Upper lobe of right lung (tissue), 1 donor: ENCODE measurements at places on chromosomes 6 and 20. TPM values are rescaled to one million over a fixed set of nuclear protein-coding genes. Genes with fewer than 3 reads are reported as not detected.

DNA sequence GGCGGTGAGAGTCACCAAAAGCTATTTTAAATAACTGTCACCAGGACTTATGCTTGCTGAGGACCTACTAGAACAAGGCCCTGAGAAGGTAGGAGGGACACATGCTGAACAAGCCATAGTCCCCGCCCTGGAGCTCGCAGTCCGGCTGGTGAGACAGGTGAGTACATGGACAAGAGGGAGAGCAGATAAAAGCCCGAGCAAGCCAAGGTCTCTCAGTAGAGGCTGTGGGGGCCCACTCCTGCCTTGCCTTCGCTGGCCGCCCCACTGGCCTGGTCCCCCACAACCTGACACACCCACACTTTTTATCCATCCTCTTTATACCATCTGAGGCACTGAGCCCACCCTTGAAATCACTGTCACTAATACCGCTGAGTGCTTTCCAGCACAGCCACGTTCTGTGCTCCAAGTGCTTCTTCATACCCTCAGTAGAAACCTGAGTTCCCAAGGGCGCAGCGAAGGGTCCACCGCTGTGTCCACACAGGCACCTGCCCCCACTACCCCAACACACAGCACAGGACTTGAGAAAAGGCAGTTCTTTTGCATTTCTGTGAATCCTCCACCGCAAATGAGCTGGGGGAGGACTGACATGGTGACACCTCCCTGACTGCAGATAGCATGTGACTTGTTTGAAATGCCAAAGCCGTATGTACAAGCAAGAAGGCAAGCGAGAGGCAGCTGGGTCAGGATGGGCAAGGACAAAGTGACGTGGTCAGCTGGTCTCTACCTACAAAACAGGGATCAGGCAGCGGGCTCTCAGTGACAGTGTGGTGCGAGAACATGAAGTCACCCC lies 12.1 kb downstream of the DDRGK1 start:
- H3K4me3 ChIP-seq: no peak overlapping the region
- no peak overlapping the region for H3K27ac ChIP-seq
- H3K27me3 ChIP-seq: no peaks in the 10 kb centered on the region

- no peak overlapping the region for H3K27ac ChIP-seq
- no peak for DNase-seq
- H3K27me3 ChIP-seq: no peaks in the 10 kb centered on the region
- H3K4me1 ChIP-seq: no peaks in the 10 kb centered on the region
- H3K36me3 ChIP-seq: no peaks in the 10 kb centered on the region
These were observed 347.6 kb upstream of the MMS22L start for GRCh38 chr6:97630604-97631003.

DNA sequence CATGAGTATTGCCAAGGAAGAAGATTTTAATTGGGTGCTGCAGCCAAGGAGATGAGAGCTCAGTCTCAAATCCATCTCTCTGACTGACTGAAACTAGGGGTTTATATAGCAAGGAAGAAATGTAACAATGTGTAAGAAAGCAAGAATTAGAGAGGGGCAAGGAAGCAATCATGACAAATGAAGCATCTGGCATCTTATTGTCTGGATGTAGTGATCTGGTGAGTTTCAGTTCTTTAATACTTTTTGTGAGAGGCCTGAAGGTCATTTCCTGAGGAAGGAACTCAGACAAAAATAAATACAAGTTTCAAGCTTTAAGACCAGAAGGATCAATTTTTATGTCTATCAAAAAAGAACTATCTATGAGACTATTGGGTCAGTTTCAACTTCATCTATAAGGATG lies 64.2 kb downstream of the HTR1E start:
- no peak for DNase-seq
- no peak overlapping the region for H3K4me3 ChIP-seq
- no peaks in the 10 kb centered on the region for H3K27me3 ChIP-seq
- H3K36me3 ChIP-seq: no peaks in the 10 kb centered on the region
- H3K27ac ChIP-seq: no peak overlapping the region

GRCh38 chr6:6455272-6455671 lies 133.2 kb upstream of the LY86 start:
- no peak for DNase-seq
- no peak overlapping the region for H3K4me3 ChIP-seq
- no peak overlapping the region for H3K27ac ChIP-seq

DNA sequence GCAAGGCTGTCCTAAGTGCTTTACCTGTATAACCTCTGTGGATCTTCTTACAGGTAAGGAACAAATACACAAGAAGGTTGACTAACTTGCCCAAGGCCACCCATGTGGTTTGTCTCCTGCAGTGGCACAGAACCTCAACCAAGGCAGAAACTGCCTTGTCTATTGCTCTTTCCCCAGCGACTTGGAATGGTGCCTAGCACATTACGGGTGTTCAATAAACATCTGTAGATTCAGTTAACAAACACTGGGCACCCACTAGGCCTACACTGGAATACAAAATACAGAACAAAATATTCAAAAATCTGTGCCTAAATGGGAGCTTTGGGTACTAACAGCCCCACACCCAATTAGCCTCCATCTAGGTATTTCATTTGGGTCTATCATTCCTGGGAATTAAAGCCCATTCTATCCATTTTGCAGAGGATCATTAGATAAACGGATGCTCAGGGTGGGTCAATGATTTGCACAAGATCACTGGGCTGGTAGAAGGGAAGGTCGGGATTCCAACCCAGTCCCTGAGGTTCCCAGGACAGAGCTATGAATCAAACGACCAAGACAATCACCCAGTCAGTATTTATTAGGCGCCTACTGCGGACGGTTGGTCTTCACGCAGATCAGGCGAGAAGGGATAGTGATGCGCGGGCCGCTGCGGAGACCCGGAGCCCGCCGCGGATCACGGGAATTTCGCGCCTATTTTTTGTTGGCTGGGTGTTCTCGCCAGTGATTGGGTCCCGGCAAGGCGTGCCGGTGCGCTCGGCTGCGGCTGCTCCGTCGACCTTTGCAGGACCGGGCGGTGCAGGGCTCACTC lies at the start of gene STK35:
Gene STK35 (plus strand): TSS at position 771 of the 808 bp plus-strand sequence. CDS start 55 bp downstream, outside the sequence.
- DNase-seq: no peak
- peak within 1 kb of the TSS; percentile 88 for H3K4me3 ChIP-seq
- peaks cover 27% of the 10 kb centered on the region for H3K4me1 ChIP-seq
- peak within 1 kb of the TSS; percentile 100 for H3K27ac ChIP-seq
- no peaks in the 10 kb centered on the region for H3K36me3 ChIP-seq
- peaks cover under 1% of the 10 kb centered on the region for H3K27me3 ChIP-seq

- H3K4me3 ChIP-seq: no peak overlapping the region
- no peak for DNase-seq
- H3K4me1 ChIP-seq: no peaks in the 10 kb centered on the region
- H3K27me3 ChIP-seq: no peaks in the 10 kb centered on the region
- H3K27ac ChIP-seq: no peak overlapping the region
- no peaks in the 10 kb centered on the region for H3K36me3 ChIP-seq
These were observed 7.6 kb downstream of the CD93 start for GRCh38 chr20:23078351-23079015.

- no peaks in the 10 kb centered on the region for H3K4me1 ChIP-seq
- no peak overlapping the region for H3K27ac ChIP-seq
- H3K36me3 ChIP-seq: no peaks in the 10 kb centered on the region
- H3K4me3 ChIP-seq: no peak overlapping the region
- DNase-seq: no peak
- no peaks in the 10 kb centered on the region for H3K27me3 ChIP-seq
These were observed 14.2 kb downstream of the PLN start for GRCh38 chr6:118562248-118562647.

GRCh38 chr20:4320291-4320690 lies 304.9 kb upstream of the RNF24 start:
- no peaks in the 10 kb centered on the region for H3K36me3 ChIP-seq
- no peaks in the 10 kb centered on the region for H3K4me1 ChIP-seq
- no peak overlapping the region for H3K4me3 ChIP-seq
- no peak for DNase-seq
- no peak overlapping the region for H3K27ac ChIP-seq
- H3K27me3 ChIP-seq: no peaks in the 10 kb centered on the region

DNA sequence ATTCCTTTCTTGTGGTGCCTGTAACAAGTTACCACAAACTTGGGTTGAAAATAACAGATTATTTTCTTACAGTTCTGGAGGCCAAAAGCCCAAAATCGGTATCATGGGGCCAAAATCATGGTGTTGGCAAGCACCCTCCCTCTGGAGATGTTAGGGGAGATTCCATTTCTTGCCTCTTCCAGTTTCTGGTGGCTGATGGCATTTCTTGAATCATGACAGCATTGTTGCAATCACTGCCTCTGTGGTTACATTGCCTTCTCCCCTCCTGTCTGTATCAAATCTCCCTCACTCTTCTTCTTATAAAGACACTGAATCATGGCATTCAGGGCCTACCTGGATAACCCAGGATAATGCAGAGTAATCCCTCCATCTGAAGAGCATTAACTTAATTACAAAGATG lies 17.9 kb upstream of the TENT5A start:
- H3K4me3 ChIP-seq: no peak overlapping the region
- peaks cover 20% of the 10 kb centered on the region for H3K4me1 ChIP-seq

GRCh38 chr6:30828027-30828962 lies 56.0 kb upstream of the DDR1 start:
- DNase-seq: peak; percentile 88
- peaks cover 10% of the 10 kb centered on the region for H3K4me1 ChIP-seq
- peak overlapping the region; percentile 69 for H3K27ac ChIP-seq
- H3K36me3 ChIP-seq: no peaks in the 10 kb centered on the region

GRCh38 chr6:124967444-124967843 lies 5.2 kb downstream of the RNF217 start:
- H3K4me3 ChIP-seq: peak overlapping the region; percentile 3
- H3K27ac ChIP-seq: no peak overlapping the region
- peaks cover 15% of the 10 kb centered on the region for H3K36me3 ChIP-seq
- no peaks in the 10 kb centered on the region for H3K27me3 ChIP-seq
- no peak for DNase-seq
- peaks cover 32% of the 10 kb centered on the region for H3K4me1 ChIP-seq

DNA sequence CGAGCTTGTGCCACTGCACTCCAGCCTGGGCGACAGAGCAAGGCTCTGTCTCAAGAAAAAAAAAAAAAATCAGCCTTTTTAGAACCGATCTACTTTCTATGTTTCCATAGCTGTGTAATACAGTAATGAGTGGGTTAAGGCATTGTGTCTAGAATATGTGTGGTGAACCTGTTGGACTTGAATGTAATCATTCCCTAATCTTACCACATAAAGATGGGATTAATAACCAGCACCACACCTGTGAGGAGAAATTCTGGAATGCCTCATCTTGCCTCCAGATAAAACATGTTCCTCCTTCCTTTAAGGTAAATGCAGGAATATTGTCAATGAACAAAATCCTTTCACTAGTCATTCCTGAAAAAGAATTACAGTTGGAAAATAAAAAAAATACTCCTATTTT lies 43.7 kb downstream of the MAPK14 start:
- no peak overlapping the region for H3K27ac ChIP-seq
- H3K36me3 ChIP-seq: peaks cover 9% of the 10 kb centered on the region
- no peak for DNase-seq
- H3K27me3 ChIP-seq: no peaks in the 10 kb centered on the region
- peaks cover 18% of the 10 kb centered on the region for H3K4me1 ChIP-seq

- no peaks in the 10 kb centered on the region for H3K4me1 ChIP-seq
- H3K36me3 ChIP-seq: no peaks in the 10 kb centered on the region
These were observed 71.3 kb upstream of the STXBP5 start for GRCh38 chr6:147132889-147133288.

DNA sequence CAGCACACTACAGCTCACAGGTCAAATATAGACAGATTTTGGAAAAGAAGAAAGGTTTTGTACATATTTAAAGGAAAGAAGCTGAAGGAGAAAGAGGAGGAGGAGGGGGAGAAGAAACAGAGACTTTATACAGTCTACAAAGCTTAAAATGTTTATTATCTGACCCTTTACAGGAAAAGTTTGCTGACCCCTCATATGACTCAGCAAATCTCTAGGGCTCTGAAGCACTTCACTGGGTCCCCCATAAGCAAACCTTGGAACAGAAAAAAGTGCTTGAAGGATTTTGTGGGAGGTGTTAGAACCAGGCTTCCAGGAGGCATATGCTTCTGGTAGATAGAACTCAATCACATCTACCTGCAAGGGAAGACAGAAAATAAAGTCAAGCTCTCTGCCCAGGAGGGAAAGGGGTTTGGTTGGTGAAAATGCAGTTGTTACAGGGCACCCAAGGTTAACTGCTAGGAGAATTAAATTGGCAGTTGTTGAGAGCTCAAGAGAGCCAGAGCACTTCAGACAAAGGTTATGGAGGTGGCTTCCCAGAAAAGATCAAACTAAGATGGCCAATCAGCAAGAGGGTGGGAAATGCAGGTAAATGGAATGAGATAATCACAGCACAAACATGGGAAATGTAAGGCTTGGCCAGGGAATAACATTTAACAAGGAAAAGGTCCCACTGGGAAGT lies 207.4 kb upstream of the SGK1 start:
- no peak overlapping the region for H3K27ac ChIP-seq
- H3K4me1 ChIP-seq: peaks cover 12% of the 10 kb centered on the region
- H3K27me3 ChIP-seq: no peaks in the 10 kb centered on the region

DNA sequence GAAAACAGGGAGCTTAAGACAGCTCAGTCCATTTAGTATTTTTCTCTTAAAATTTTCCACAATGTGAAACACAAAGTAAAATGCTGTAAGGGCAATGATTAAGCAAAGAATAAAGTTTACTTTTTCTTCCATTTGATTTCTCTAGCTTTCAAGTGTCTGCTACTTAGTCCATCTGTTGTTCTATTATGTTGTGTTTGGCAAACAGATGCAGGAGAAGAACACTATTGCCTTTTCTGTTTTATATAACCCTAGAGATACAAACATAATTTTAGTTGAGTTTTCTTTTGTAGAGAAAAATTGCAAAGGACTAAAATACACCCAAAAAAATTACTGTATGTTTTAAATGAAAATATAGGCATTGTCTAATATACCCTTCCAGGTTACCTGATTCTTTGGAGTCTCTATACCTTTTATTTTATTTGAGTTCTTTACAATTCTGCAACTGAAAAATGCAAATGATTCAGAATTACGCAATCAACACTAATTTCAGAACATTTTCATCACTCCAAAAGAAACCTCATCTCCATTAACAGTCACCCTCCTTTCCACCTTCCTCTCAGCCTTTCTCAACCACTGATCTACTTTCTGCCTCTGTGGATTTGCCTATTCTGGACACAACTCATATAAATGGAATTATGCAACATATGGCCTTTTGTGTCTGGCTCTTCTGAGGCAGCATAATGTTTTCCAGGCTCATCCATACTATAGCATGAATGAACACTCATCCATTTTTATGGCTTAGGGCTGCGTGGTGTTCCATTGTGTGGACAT lies 96.9 kb downstream of the MKKS start:
- H3K4me1 ChIP-seq: no peaks in the 10 kb centered on the region
- no peak overlapping the region for H3K27ac ChIP-seq
- DNase-seq: no peak
- H3K36me3 ChIP-seq: no peaks in the 10 kb centered on the region
- H3K4me3 ChIP-seq: no peak overlapping the region
- H3K27me3 ChIP-seq: no peaks in the 10 kb centered on the region

DNA sequence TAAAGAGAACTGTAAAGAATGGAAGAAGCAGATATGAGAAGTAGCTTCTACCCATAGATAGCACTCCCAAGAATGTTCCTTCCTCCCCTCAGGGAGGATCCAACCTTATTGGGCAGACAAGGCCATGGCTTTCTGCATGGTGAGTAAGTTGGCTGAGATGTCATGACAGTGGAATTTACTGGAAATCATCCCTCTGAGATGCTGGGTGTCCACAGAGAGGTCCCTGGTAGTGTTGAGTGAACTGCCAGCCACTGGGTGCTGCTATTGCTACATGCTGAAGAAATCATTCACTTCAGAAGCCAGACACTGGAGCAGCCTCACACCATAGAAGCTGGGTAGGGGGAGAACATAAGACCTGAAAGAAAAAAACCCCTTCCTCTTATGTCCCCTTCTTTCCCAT lies 46.4 kb upstream of the FERMT1 start:
- peaks cover 6% of the 10 kb centered on the region for H3K4me1 ChIP-seq
- H3K4me3 ChIP-seq: no peak overlapping the region
- no peak for DNase-seq
- H3K27ac ChIP-seq: no peak overlapping the region
- H3K27me3 ChIP-seq: no peaks in the 10 kb centered on the region
- H3K36me3 ChIP-seq: no peaks in the 10 kb centered on the region

The ZSCAN23 gene
- total RNA-seq: 2.2 TPM

The KCNB1 gene
- 0.41 TPM for total RNA-seq

The CGAS gene
- total RNA-seq: 5.9 TPM

The CDSN gene
- total RNA-seq: not detected

The CALHM4 gene
- not detected for total RNA-seq
